ENCODE measurements at places on chromosomes 12 and 14. TPM values are rescaled to one million over a fixed set of nuclear protein-coding genes. Genes with fewer than 3 reads are reported as not detected.
A peak's percentile ranks its signal among the peaks of the same experiment; 100 is the strongest.

The PMEL gene
- 1.9 TPM for total RNA-seq

The PYGL gene
- 0.50 TPM for total RNA-seq

The CIDEB gene
- 12.9 TPM for total RNA-seq

The LHX5 gene
- total RNA-seq = 0.19 TPM

The CIROP gene
- not detected for total RNA-seq

The ALKBH1 gene
- total RNA-seq = 18.1 TPM

The HELB gene
- total RNA-seq = 29.7 TPM

The BDKRB2 gene
- total RNA-seq = not detected

The TBPL2 gene
- total RNA-seq = not detected

The CCDC184 gene
- 0.17 TPM for total RNA-seq

The CCDC88C gene
- total RNA-seq = 103 TPM

DNA sequence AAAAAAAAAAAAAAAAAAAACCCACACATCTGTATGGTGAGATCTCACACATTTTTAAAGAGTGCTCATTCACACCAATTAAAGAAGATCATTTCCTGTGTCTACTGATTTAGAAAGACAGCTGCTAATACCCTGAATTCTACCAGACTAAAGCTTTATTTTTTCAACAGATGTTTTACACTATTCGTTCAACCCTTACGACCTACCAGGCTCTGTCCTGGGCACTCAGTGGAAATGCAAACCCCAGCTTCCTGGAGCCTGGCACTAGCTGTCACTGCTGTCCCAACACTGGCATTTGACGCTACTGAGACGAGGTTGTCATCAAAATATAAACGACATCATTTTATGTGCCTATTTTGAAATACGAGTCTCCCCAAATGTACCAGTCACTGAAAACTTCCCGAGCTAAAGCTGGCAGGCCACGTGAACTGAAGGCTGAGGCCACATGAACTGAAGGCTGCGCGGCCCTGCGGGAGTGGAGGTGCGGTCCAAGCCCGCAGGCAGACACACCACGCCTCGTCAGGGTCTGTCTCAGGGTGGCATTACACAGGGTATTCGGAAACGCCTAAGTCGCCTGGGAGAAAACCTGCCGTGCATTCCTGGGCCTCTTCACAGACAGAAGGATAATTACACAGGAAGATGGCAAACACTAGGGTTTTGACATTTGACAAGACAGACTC, 27.2 kb downstream of the SLC15A4 start:
- H3K4me3 ChIP-seq = peak overlapping the region; percentile 51
- peaks cover 12% of the 10 kb centered on the region for H3K4me1 ChIP-seq
- no peaks in the 10 kb centered on the region for H3K27me3 ChIP-seq

DNA sequence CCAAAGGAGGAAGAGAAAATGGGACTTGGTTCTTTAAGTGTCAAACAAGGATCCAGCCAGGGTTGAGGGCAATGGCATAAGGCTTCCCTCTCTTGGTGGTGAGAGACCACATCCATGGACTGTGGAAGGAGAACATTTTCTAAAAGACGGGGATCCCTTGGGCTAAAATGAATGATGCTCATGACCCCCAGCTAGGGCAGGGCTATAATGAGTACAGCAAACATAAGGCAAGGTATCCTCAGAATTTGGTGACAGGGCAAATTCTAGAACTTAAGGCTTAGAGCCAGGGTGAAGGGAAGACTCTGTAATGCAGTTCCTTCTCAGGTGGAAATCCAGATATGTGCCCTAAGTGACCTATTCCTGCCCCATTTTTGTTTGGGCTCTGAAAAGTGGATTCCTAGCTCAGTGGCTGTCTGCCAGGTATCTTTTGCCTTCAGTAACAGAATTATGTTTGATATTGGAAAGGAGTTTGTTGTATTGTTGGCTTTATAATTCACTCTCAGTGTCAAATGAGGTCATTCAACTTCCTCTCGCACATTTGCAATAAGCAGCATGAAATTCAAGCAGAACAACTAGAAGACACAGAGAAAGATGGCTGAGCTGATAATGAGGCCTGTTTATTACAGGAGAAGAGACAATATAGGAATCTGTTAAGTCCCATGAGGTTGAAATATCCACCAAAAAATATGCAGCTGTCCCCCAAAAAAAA, 76.8 kb downstream of the DAD1 start:
- H3K36me3 ChIP-seq = peaks cover 36% of the 10 kb centered on the region
- no peak for DNase-seq
- H3K4me1 ChIP-seq = peaks cover 71% of the 10 kb centered on the region
- peak overlapping the region; percentile 90 for H3K4me3 ChIP-seq

GRCh38 chr12:47900131-47901062, 4.4 kb downstream of the VDR start:
- H3K4me3 ChIP-seq = peak overlapping the region; percentile 98
- DNase-seq = no peak
- peaks cover 34% of the 10 kb centered on the region for H3K36me3 ChIP-seq
- H3K4me1 ChIP-seq = peaks cover 77% of the 10 kb centered on the region

DNA sequence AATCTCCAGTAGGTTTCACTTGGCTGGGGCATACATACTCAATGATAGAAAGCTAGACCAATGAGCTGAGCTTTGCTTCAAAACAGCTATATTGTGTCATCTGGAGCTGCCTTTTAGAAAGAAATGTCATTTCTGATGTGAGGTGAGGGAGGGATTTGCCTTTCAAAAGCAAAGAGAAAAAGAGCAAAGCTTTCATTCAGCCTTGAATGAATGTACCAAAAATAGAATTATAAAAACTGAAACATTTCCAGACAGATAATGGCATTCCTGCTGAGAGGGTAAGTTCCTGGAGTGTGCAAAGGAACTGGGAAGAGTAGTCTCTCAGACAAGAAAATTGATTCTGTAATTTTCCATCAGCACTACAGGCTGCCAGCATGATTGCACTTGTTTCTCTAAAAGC, 710.0 kb downstream of the LRFN5 start:
- DNase-seq = no peak
- no peaks in the 10 kb centered on the region for H3K36me3 ChIP-seq
- no peak overlapping the region for H3K27ac ChIP-seq
- H3K4me1 ChIP-seq = no peaks in the 10 kb centered on the region
- no peak overlapping the region for H3K4me3 ChIP-seq

DNA sequence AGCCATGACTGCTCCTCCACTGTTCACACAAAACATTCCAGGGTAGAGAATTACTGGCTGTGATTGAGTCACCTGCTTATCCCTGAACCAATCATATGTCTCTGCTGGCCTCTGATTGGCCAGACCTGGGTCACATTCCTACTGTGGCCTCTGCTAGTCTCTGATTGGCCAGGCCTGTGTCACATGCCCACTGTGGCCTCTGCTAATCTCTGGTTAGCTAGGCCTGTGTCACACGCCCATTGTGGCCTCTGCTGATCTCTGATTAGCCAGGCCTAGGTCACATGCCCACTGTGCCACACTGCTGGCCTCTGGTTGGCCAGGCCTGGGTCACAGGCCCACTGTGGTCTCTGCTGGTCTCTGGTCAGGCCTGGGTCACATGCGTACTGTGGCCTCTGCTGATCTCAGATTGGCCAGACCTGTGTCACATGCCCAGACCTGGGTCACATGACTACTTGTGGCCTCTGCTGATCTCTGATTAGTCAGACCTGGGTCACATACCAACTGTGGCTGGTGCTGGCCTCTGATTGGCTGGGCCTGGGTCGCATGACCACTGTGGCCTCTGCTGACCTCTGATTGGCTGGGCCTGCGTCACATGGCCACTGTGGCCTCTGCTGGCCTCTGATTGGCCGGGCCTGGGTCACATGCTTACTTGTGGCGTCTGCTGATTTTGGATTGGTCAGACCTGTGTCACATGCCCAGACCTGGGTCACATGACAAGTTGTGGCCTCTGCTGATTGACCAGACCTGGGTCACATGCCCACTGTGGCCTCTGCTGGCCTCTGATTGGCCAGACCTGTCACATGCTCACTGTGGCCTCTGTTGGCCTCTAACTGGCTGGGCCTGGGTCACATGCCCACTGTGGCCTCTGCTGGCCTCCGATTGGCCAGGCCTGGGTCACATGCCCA, 251.6 kb downstream of the SLC15A4 start:
- DNase-seq = no peak
- no peaks in the 10 kb centered on the region for H3K27me3 ChIP-seq
- no peak overlapping the region for H3K27ac ChIP-seq
- peaks cover 1% of the 10 kb centered on the region for H3K36me3 ChIP-seq

DNA sequence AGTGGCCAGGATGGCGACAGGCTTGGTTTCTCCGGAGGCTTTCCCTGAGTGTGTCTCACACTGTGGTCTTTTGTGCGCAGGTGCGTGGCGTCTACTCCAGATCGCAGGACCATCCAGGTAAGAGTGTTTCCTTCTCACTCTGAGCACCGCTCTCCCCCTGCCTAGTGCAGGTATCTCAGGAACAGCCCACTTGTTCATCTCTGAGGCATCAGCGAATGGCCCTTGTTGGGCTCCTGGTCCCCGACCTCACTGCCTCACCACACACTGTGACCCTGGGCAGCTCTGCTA, 781 bp downstream of the ADGRD1 start:
- H3K4me3 ChIP-seq = no peak overlapping the region
- H3K4me1 ChIP-seq = peaks cover 5% of the 10 kb centered on the region
- no peaks in the 10 kb centered on the region for H3K36me3 ChIP-seq
- H3K27ac ChIP-seq = no peak overlapping the region

DNA sequence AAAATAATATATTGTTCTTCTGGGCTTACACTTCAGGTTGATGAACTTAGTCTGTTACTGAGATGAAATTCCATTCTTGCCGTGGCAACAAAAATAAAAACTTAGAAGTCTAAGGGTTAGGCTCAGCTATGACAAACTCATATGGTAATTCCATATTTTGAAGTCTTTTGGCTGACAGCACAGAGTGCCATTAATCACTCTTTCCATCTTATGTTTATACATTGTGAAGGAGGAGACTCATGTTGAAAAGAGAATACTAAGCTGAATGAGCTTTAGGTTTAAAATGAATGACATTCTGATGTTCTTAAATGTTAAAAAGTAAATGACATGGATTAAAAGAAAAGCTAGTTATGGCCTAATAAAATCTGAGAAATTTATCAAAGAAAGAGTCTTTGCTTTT, 291.9 kb downstream of the SOX5 start:
- H3K27me3 ChIP-seq = no peaks in the 10 kb centered on the region
- no peaks in the 10 kb centered on the region for H3K4me1 ChIP-seq
- no peak for DNase-seq
- no peaks in the 10 kb centered on the region for H3K36me3 ChIP-seq
- no peak overlapping the region for H3K27ac ChIP-seq

DNA sequence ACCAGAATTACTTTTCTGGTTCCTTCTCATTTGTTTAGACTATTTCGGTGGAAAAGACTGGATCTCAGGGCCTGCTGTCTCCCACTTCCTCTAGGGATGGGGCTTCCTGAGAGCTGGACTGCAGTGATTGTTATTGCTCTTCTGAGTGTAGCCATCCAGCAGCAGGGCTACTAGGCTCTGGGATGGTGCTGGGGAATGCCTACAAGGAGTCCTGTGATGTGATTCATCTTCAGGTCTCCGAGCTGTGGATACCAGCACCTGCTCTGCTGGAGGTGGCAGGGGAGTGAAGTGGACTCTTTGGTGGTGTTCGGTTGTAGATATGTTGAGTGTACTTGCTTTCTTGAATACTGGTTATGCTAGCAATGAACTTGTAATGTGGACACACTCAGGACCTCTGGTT, 42.7 kb downstream of the AEBP2 start:
- peak overlapping the region; percentile 75 for H3K27ac ChIP-seq
- no peaks in the 10 kb centered on the region for H3K27me3 ChIP-seq
- no peak for DNase-seq
- peaks cover 26% of the 10 kb centered on the region for H3K36me3 ChIP-seq
- H3K4me1 ChIP-seq = peaks cover 70% of the 10 kb centered on the region

- peaks cover 1% of the 10 kb centered on the region for H3K36me3 ChIP-seq
- DNase-seq = no peak
- peaks cover 81% of the 10 kb centered on the region for H3K27me3 ChIP-seq
Observed at GRCh38 chr12:62629971-62630739, 163.5 kb downstream of the MON2 start.

- H3K4me1 ChIP-seq = no peaks in the 10 kb centered on the region
- no peak overlapping the region for H3K27ac ChIP-seq
Observed at GRCh38 chr12:76698966-76699365, 64.9 kb upstream of the ZDHHC17 start.

DNA sequence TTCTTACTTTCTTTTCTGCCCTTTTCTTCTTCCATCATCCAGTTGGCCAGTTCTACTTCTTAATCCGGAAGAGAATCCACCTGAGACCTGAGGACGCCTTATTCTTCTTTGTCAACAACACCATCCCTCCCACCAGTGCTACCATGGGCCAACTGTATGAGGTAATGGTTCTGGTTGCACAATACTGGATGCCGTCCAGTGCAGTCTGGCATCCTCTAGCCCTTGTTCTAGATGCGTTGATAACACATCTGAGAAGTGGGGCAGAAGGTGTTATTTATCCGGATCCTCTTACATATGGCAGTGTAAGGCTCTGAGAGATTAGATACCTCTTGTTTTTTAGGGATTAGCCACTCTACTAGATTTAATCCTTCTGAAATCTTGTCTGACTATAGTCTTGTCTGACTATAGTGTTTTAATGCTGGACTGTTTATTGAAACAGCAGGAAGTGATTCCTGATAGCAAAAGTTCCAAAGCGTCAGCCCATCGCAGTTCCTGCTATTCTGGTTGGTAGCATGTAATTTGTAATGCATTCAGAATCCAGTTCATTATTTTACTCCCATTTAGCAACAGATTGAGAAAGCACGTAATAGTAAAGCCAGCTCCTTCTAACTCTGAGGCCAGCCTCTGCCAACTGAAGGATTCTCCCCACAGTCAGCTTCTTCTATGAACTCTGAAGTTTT, 7.9 kb downstream of the GABARAPL1 start:
- no peaks in the 10 kb centered on the region for H3K27me3 ChIP-seq
- H3K4me3 ChIP-seq = no peak overlapping the region
- no peaks in the 10 kb centered on the region for H3K36me3 ChIP-seq
- no peak for DNase-seq
- H3K4me1 ChIP-seq = peaks cover 5% of the 10 kb centered on the region

GRCh38 chr14:102272392-102272791, 32.6 kb downstream of the MOK start:
- no peak overlapping the region for H3K4me3 ChIP-seq
- H3K27ac ChIP-seq = peak overlapping the region; percentile 57
- H3K27me3 ChIP-seq = no peaks in the 10 kb centered on the region
- H3K36me3 ChIP-seq = no peaks in the 10 kb centered on the region

DNA sequence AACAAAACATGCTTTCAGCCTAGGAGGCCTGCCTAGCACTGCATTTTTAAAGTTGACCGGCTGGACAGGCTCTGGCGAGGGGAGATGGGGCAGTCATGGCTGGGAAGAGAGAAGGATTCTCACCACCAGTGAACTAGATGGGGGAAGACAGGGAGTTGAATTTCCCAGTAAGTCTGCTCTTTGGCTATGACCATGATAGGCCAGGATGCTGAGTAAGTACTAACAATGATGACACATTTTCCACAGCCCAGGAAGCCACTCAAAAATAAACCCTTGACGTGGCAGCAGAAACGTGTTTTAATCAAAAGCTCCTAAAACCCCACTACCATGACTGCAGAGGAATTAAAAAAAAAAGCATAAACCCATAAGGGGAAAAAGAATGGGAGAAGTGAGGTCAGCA, 19.0 kb downstream of the KCTD10 start:
- H3K36me3 ChIP-seq = peaks cover 3% of the 10 kb centered on the region
- no peak overlapping the region for H3K4me3 ChIP-seq
- H3K4me1 ChIP-seq = peaks cover 40% of the 10 kb centered on the region
- H3K27me3 ChIP-seq = no peaks in the 10 kb centered on the region

GRCh38 chr14:30854492-30854891, 19.9 kb upstream of the COCH start:
- no peaks in the 10 kb centered on the region for H3K36me3 ChIP-seq
- peak; percentile 8 for DNase-seq
- H3K4me3 ChIP-seq = no peak overlapping the region
- H3K27me3 ChIP-seq = peaks cover 62% of the 10 kb centered on the region

All from activated T-cell treated with anti-CD3 and anti-CD28 coated beads, Interleukin-2, amount 50 U/mL, for 72 hours (primary cell).